ENCODE measurements at places on chromosomes 2 and 18. TPM values are rescaled to one million over a fixed set of nuclear protein-coding genes. Genes with fewer than 3 reads are reported as not detected.

The PAX8 gene
- 0.21 TPM for total RNA-seq

The ZEB2 gene
- 5.7 TPM for total RNA-seq

The CROCC2 gene
- not detected for total RNA-seq

The STPG4 gene
- not detected for total RNA-seq

The MOCOS gene
- total RNA-seq, result 0.47 TPM

The ASXL3 gene
- total RNA-seq, result not detected

The CAPN14 gene
- total RNA-seq, result not detected

The COPS8 gene
- 39.5 TPM for total RNA-seq

The LYG2 gene
- not detected for total RNA-seq

The NR4A2 gene
- total RNA-seq, result 1.9 TPM

The ICOS gene
- total RNA-seq, result 32.6 TPM

GRCh38 chr18:24306201-24306600, 91.4 kb downstream of the OSBPL1A start:
- DNase-seq, result no peak
- H3K4me1 ChIP-seq, result no peaks in the 10 kb centered on the region
- H3K4me3 ChIP-seq, result no peak overlapping the region
- H3K27me3 ChIP-seq, result no peaks in the 10 kb centered on the region
- H3K27ac ChIP-seq, result no peak overlapping the region
- no peaks in the 10 kb centered on the region for H3K36me3 ChIP-seq

DNA sequence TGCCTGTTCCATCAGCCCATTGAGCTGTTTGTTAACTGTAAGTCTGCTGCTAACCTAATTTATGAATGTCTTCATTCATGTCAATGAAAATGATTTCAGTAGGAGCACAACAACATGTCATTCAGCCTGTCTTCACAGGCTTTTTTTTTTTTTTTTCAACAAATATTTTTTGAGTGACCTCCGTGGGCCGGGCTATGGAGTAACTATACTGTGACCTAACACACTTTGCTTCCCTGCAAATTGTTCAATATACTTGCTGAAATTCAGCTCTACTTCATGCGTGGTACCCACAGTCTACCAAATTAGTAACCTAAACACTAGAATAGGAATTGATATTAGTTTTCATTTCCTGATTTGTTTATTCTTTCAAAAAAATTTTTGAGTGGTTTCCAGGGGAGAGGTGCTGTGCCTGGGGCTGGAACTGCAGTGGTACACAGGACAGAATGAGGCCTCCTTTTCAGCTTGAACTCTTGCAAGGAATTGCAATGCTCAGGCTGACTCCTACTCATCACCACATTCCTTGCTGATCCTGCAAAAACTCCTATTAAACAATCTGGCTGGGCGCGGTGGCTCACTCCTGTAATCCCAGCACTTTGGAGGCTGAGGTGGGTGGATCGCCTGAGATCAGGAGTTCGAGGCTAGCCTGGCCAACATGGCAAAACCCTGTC, 87.1 kb downstream of the CDH20 start:
- DNase-seq, result no peak
- H3K27me3 ChIP-seq, result no peaks in the 10 kb centered on the region
- no peak overlapping the region for H3K4me3 ChIP-seq
- no peaks in the 10 kb centered on the region for H3K36me3 ChIP-seq
- no peaks in the 10 kb centered on the region for H3K4me1 ChIP-seq

- H3K27ac ChIP-seq, result no peak overlapping the region
- H3K36me3 ChIP-seq, result no peaks in the 10 kb centered on the region
- no peaks in the 10 kb centered on the region for H3K4me1 ChIP-seq
- H3K27me3 ChIP-seq, result no peaks in the 10 kb centered on the region
These were observed 447.9 kb downstream of the TDRD15 start for GRCh38 chr2:21571686-21572085.

DNA sequence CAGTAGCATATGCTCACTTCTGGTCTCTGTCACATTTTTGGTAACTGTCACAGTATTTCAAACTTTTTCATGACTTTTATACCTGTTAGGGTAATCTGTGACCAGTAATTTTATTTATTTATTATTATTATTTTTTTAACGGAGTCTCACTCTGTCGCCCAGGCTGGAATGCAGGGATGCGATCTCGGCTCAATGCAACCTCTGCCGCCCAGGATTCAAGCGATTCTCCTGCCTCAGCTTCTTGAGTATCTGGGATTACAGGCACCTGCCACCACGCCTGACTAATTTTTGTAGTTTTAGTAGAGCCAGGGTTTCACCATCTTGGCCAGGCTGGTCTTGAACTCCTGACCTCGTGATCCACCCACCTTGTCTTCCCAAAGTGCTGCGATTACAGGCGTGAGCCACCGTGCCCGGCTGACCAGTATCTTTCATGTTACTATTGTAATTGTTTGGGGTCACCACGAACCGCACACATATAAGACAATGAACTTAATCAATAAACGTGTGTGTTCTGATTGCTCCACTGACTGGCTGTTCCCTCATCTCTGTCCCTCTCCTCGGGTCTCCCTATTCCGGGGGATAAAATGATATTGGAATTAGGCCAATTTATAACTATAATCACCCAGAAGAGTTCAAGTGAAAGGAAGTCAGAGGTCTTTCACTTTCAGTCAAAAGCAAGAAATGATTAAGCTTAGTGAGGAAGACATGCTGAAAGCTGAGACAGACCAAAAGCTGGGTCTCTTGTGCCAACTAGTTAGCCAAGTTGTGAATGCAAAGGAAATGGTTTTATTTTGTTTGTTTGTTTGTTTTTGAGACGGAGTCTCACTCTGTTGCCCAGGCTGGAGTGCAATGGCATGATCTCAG, 22.9 kb downstream of the TGIF1 start:
- H3K36me3 ChIP-seq, result no peaks in the 10 kb centered on the region
- no peak for DNase-seq
- H3K27ac ChIP-seq, result no peak overlapping the region
- no peaks in the 10 kb centered on the region for H3K27me3 ChIP-seq
- H3K4me3 ChIP-seq, result no peak overlapping the region

GRCh38 chr2:212451786-212452231, 86.8 kb downstream of the ERBB4 start:
- H3K36me3 ChIP-seq, result no peaks in the 10 kb centered on the region
- DNase-seq, result no peak
- H3K4me3 ChIP-seq, result no peak overlapping the region
- H3K27me3 ChIP-seq, result no peaks in the 10 kb centered on the region
- H3K27ac ChIP-seq, result no peak overlapping the region

DNA sequence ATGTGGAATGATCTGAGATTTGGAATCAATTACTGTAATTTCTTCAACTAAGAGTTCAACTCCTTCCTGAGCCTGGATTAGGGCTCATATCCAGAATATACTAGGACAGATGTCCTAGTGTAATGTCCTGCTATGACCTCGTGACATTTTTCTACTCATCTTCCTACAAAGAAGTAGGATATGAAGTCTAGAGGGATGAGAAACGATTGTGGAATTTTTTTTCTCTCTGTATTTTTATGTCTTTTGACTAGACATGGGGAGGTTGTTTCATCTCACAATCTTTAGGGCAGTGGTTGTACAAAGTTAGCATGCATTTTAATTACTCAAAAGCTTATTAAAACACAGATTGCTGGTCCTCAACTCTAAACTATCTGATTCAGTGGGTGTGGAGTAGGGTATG, 203.0 kb downstream of the PARD3B start:
- DNase-seq, result no peak
- H3K27ac ChIP-seq, result no peak overlapping the region
- no peak overlapping the region for H3K4me3 ChIP-seq
- no peaks in the 10 kb centered on the region for H3K36me3 ChIP-seq
- no peaks in the 10 kb centered on the region for H3K27me3 ChIP-seq
- H3K4me1 ChIP-seq, result no peaks in the 10 kb centered on the region

GRCh38 chr2:234669621-234670020, 172.7 kb upstream of the ARL4C start:
- no peak overlapping the region for H3K27ac ChIP-seq
- DNase-seq, result no peak
- no peaks in the 10 kb centered on the region for H3K4me1 ChIP-seq

DNA sequence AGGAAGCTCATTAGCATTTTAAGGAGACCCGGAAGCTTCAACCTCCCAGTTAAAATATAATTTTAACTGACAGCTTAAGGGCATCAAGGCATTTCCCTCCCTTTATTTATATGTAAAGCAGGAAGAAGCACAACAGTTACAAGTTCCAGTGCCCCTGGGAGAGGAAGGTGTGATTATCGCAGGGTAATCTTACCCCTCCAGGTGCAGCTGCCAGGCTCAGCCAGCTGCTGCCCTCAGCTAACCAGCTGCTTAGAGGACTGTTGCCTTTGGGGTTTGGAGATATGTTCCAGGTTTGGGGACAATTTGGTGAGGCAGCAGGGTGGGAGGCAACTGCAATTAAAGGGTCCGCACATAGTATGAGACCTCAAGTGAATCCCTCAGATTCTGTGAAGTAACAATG, 55.3 kb upstream of the SETBP1 start:
- DNase-seq, result no peak
- H3K27ac ChIP-seq, result no peak overlapping the region
- H3K27me3 ChIP-seq, result peaks cover 6% of the 10 kb centered on the region
- H3K4me3 ChIP-seq, result no peak overlapping the region
- H3K4me1 ChIP-seq, result no peaks in the 10 kb centered on the region

GRCh38 chr2:231900972-231901371, 25.2 kb downstream of the NPPC start:
- H3K27ac ChIP-seq, result no peak overlapping the region
- no peak for DNase-seq
- peaks cover 9% of the 10 kb centered on the region for H3K27me3 ChIP-seq
- no peaks in the 10 kb centered on the region for H3K36me3 ChIP-seq
- H3K4me1 ChIP-seq, result peaks cover under 1% of the 10 kb centered on the region
- H3K4me3 ChIP-seq, result no peak overlapping the region

DNA sequence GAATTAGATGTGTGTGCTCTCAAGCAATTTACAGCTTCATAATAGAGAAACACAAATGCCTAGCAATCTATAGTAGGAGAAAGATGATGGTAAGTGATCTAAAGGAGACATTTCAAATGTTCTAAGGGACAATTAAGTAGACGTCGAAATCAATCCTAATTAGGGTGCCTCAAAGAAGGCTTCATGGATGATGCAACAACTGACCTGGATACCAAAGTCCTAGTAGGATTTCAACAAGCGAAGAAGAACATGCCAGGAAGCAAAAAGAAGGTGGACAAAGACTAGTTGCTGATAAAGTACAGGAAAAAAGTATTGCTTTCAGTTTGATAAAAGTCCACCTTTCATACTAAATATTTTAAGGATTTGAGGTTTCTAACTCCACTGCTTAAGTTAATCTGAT, 12.5 kb downstream of the FIGN start:
- no peak overlapping the region for H3K27ac ChIP-seq
- H3K27me3 ChIP-seq, result no peaks in the 10 kb centered on the region
- DNase-seq, result no peak
- no peak overlapping the region for H3K4me3 ChIP-seq

DNA sequence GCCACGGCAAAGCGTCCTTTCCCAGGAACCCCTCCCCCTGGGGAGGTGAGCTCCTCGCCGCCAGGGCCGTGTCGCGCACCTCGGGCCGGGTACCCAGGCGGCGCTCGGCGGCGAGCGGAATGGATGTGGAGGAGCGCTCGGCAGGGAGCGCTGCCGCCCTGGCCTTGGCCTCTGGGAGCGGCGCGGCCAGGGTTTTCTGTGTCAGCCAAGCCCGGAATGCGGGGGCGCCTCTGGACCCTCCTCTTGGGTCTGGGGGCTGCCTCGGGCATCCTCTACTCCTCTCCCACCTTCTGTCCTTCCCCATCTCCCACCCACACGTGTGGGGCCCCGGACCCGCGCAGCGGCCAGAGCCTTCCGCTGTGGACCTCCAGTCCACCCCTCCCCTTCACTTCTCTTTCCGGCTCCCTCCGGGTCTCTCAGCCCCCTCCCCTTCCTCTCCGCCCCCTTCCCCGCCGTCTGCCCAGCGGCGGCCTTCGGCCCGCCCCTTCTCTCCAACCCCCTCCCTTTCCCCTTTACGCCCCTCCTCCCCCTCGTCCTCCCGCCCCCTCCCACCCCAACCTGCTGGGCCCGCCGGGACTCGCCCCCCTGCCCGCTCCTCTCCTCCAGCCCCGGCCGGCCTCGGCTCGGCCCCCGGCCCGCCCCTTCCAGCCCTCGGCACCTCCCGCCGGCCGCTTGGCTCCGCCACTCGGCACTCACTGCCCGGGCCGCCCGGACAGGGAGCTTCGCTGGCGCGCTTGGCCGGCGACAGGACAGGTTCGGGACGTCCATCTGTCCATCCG, at the start of gene MERTK:
TSS of gene MERTK (plus strand) at position 684 of the 779 bp plus-strand sequence. CDS start 129 bp downstream, outside the sequence.
- peak within 1 kb of the TSS; percentile 32 for H3K27ac ChIP-seq
- H3K27me3 ChIP-seq, result peaks cover 34% of the 10 kb centered on the region
- H3K4me1 ChIP-seq, result peaks cover 14% of the 10 kb centered on the region
- no peaks in the 10 kb centered on the region for H3K36me3 ChIP-seq

DNA sequence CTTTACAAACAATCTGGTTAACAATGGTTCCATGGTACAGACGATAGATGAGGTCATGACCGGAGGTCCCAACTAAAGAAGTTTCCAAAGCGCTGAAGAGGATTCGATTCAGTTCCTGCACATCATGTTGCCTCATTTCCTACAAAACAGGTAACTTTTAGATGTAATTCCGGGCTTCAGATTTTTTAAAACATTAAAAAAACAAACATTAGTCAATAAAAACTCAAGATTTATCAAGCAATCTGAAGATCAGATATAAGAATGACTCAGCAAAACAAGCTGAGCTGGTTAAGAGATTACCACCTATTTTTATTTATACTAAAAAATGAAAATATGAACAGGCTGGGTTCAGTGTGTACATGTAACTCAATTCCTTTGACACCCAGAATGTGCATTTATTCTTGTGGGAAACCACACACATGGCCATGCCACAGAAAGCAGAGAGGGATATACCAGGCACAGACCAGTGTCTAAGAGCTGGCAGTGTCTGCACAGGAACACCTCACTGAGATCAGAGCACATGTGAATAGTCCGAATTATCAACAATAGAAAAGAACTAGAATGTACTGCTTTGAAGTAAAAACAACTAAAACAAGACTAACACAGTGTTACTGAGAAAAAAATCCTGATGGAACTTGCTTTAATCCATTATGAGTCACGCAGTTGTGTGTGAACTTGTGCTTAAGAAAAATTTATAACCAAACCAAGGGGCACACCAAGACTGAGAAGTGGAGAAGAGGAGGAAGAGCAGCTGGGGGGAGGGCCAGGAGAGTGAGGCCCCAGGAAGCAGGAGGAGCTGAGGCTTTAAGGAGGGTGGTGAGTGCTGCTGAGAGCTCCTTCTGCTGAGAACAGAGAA, 9.5 kb downstream of the USP40 start:
- peak; percentile 30 for DNase-seq
- H3K4me1 ChIP-seq, result peaks cover 12% of the 10 kb centered on the region
- H3K27me3 ChIP-seq, result no peaks in the 10 kb centered on the region
- H3K4me3 ChIP-seq, result no peak overlapping the region
- peak overlapping the region; percentile 73 for H3K27ac ChIP-seq
- H3K36me3 ChIP-seq, result peaks cover 4% of the 10 kb centered on the region

DNA sequence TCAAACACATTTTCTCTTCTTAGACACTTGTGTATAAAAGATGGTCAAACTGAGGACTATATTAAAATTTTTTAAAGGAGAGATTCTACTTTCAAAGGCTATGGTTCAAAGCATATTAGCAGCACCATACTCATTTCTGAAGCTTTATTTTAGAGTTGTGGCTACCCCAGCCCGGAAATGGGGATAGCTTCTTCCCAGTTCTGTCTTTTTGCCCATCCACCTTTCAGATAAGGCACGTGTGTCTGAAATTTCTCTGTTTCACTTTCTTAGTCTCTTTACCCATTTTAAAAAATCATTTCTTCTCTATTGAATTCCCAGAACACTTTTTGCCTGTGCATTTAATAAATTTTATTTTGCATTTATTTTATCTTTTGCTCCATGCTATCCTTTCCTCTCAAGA, 431.5 kb downstream of the RNF144A start:
- H3K4me3 ChIP-seq, result no peak overlapping the region
- no peaks in the 10 kb centered on the region for H3K36me3 ChIP-seq
- H3K4me1 ChIP-seq, result no peaks in the 10 kb centered on the region
- no peak for DNase-seq
